Renal cortical epithelial cell (primary cell): ENCODE measurements at places on chromosomes 2 and 18. TPM values are rescaled to one million over a fixed set of nuclear protein-coding genes. Genes with fewer than 3 reads are reported as not detected.

Gene EVX2
- total RNA-seq = not detected in 2 replicates

Gene ATP6V1B1
- total RNA-seq = 0.89 TPM in 1 of 2 replicates, not detected in the other

Gene CNGA3
- not detected in 2 replicates for total RNA-seq

Gene EML6
- total RNA-seq = 1.6 and 1.7 TPM in 2 replicates

Gene GCG
- not detected in 2 replicates for total RNA-seq

Gene EHBP1
- total RNA-seq = 29.0 and 97.9 TPM in 2 replicates

Gene TRABD2A
- total RNA-seq = 1.1 and 3.1 TPM in 2 replicates

Gene BOLL
- total RNA-seq = not detected in 2 replicates

Gene NETO1
- 0.89 and 4.9 TPM in 2 replicates for total RNA-seq

Gene MAP2
- total RNA-seq = 8.7 and 18.3 TPM in 2 replicates

Gene CNTNAP5
- total RNA-seq = under 0.01 and 0.20 TPM in 2 replicates

Gene PLGLB2
- total RNA-seq = 1.3 TPM in 1 of 2 replicates, not detected in the other

Gene CPSF3
- 99.7 and 103 TPM in 2 replicates for total RNA-seq

Gene SLC38A11
- total RNA-seq = 0.69 and 1.2 TPM in 2 replicates

Gene KIF1A
- 0.45 and 4.2 TPM in 2 replicates for total RNA-seq

Gene CHRNA1
- total RNA-seq = 0.05 and 0.17 TPM in 2 replicates

Gene SERPINB2
- 0.17 TPM in 1 of 2 replicates, not detected in the other for total RNA-seq

Gene CFC1
- total RNA-seq = not detected in 2 replicates

Gene TMEM178A
- 2.1 and 2.9 TPM in 2 replicates for total RNA-seq

Gene MYL1
- not detected in 2 replicates for total RNA-seq

Gene ERFE
- total RNA-seq = 10.4 and 13.9 TPM in 2 replicates

Gene GALM
- 3.1 and 10.5 TPM in 2 replicates for total RNA-seq

Gene RMC1
- total RNA-seq = 34.9 and 39.9 TPM in 2 replicates
